ENCODE measurements at places on chromosomes 7 and 10. TPM values are rescaled to one million over a fixed set of nuclear protein-coding genes. Genes with fewer than 3 reads are reported as not detected.

DNA sequence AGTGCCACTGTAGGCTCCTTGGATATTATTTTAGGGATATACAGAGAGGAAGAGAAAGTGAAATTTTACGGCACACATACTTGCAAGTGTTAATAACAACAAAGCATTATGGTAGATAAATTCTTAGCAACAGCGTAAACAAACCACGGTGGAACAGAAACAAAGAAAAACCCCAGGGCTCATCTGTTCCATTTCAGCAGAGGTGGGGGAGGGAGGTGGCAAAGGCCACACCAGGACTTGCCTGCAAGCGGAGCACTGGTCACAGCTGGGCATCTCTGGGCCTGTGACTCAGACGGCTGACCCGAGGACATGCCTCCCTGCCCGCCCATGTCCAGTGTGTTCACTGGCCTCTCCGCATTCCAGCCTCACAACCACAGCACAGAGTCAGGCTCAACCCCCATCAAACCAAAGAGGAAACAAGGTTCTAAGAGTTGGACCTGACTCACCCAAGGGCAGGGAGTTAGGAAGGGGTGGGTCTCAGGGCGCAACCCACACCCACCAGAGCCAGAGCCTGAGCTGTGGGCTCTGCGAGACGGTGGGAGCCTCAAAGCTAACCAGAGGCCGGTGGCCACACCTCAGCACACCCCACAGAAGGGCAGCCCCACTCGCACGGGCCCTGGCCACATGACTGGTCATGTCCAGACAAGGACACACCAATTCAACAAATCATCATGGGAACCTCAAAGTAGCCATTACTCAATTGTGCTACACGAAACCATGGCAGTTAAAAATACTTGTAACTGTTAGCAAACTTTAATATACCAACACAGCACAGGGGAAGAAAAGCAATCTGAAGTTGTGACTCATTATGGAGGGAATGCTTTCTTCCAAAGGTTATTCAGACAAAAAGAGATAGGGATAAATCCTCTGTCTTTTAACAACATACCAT lies 10.7 kb downstream of the ESYT2 start:
- peak; percentile 90 for DNase-seq

Gene STK31
- under 0.01 TPM for total RNA-seq

Gene TUBAL3
- 1.3 TPM for total RNA-seq

Gene MPLKIP
- 16.2 TPM for total RNA-seq

Gene OPN1SW
- not detected for total RNA-seq

Gene ZDHHC6
- 11.6 TPM for total RNA-seq
